ENCODE measurements at places on chromosomes 2 and 18. TPM values are rescaled to one million over a fixed set of nuclear protein-coding genes. Genes with fewer than 3 reads are reported as not detected.

DNA sequence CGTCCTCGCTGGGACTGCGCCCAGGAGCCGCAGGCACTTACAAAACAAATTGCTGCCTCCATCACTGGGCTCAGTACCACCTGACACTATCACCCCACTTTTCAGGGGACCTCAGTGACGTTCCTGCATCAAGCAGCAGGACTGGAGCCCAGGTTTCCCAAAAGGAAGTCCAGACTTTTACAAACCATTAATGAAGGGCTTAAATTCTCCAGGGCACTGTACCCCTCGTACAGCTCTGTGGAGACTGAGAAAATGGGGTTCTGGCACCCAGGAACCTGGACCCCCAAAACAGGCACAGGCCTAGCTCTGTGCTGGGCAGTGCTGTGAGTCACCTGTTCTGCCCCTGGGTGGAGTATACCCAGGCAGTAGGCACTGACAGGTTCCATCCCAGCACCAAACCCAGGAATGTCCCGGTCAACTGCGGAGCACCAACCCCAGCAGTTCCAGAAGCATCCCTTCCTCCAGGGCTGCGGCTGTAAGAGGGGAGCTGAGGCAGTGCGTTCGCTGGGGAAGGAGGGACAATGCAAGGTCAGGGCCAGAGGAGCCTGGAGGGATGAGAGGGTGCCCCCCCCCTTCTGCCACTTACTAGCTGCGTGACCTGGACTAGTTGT, 24.6 kb upstream of the NOTO start:
- no peak for DNase-seq

DNA sequence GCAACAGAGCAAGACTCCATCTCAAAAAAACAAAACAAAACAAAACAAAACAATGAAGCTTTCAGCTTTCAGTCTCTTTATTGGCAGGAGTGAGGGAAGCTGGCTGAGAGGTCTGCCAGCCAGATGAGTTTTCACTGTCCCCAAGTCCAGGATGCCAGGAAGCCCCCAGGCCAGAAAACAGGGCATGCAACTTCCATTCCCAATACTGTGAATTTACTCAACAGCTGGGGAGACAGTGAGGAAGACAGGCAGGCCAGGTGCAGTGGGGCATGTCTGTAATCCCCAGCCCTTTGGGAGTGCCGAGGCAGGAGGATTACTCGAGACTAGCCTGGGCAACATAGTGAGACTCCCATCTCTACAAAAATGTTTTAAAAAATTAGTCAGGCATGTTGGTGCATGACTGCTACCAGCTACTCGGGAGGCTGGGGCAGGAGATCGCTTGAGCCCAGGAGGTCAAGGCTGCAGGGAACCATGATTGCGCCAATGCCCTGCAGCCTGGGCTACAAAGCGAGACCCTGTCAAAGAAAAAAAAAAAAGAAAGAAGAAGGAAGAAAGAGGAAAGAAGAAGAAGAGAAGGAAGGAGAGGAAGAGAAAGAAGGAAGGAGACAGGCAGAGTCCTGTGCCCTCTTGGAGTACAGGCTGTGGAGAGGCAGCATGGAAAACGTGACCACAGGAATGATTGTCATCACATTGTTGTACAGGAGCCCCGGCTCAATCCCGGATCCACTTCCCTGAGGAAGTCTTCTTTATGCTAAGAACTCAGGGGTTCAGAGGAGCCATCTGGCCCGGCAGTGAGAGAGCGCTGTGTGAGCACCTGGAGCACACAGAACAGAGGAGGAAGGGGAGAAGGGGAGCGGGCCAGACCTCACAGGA, 29.2 kb upstream of the POMC start:
- DNase-seq, result no peak

- peak; percentile 84 for DNase-seq
Observed at GRCh38 chr2:171159372-171160118, 1.1 kb downstream of the TLK1 start.

DNA sequence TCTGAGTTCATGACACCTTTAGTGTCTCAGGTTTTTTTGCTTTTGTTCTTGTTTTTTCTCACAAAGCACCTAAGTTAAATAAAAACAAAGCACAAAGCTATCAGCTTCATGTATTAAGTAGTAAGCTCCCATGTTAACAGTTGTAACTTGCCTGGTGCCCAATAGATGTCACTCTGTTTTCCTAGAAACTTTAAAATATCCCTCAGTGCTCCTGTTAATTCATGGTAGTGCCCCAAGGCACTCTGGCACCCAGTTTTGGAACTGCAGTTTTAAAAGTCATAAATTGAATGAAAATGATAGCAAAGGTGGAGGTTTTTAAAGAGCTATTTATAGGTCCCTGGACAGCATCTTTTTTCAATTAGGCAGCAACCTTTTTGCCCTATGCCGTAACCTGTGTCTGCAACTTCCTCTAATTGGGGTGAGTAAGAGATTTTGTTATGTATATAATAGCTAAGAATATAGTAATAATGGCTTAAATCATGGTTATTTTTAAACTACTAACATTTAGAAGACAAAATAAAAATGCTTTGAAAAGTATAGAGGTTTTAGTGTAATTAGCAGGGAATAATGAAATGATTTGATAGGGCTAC, 555.0 kb upstream of the TMEFF2 start:
- DNase-seq, result no peak

DNA sequence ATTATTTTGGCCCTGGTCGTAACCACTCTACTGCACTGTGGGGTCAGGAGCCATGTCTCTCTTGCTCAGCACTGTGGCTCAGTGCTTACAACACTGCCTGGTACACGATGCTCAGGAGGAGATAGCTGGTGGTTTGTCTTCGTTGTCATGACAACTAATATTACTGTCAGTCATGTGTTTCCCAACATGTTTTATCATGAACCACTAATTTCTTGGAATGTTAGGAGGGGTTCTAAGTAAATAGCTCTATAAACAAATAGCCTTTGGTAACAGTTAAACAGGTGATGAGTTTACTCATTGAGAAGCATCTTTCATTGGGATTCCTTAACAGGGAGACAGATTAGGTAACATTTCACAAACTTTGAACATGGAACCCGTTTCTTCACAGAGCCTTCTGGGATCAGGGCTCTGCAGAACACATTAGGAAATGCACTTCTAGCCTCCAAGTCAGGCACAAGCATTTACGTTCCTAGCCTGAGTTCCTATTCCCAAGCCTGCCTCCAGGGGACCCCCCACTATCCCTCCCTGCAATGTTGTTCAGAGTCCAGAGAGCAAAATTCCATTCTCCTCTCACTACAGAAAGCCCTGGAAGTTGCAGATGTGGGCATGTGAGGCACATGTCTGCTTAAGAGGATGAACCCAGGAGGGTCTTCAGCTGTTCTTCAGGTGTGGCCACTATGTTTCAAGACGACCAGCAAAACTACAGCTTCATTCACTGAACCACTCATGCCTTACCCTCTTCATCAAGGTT, 6.4 kb upstream of the RBM44 start:
- peak; percentile 9 for DNase-seq

DNA sequence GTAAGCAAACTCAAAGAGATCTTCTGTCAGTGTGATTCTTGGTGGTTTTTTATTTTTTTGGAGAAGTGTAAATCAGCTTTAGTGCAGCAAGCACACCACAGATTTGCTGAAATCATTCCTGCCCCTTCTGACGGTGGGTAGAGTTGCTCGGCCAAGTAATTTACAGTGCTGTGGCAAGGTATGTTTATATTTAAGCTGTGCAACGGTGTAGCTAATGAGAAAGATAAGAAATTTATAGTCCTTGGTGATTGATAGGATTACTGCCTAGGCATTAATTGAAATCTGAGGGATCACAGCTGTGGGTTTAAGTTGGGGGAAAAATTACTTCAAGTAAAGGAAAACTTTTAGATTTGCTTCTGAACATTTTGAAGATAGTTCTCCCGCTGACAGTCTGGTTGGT, 286.6 kb downstream of the AGAP1 start:
- DNase-seq, result no peak

DNA sequence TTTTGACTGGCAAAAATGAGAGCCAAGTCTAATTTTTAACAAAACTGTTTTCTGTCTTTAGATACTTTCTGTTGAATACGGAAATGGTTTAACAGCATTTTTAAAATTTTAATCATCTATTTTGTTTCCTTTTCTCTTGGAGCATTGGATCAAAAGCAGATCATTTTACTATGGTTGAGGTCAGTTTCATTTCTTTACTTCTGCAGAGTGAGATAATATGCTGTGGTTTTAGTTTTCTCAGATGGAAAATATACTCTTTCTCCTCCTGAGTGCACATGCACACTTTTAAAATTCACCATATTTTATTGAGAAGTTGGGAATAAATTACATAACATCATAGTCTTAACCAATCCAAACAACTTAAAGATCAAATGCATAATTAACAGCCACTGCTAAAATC, 283.3 kb downstream of the SLC8A1 start:
- DNase-seq, result no peak

Gene ANKRD30B
- total RNA-seq, result 2.7 TPM

Gene APOB
- not detected for total RNA-seq

DNA sequence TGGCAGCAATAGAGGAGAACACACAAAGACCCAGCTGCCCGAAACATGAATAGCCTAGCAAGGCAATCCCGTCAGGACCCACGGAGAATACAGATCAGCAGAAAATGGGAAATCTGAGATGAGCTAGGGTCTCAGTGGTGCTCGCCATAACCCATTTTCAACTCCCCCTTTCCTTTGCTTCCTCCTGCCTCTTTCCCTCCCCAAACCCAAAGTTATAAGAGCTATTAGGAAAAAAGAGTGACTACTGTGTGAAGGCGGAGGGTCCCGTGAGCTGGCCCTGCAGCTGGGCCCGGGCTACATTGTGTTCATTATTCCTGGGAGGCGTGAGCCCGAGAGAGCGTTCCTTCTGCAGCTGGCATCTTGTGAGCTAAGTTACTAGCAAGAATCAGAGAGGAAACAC, 118.4 kb downstream of the PID1 start:
- no peak for DNase-seq

- no peak for DNase-seq
Observed at GRCh38 chr18:24516261-24516660, 55.8 kb downstream of the HRH4 start.

DNA sequence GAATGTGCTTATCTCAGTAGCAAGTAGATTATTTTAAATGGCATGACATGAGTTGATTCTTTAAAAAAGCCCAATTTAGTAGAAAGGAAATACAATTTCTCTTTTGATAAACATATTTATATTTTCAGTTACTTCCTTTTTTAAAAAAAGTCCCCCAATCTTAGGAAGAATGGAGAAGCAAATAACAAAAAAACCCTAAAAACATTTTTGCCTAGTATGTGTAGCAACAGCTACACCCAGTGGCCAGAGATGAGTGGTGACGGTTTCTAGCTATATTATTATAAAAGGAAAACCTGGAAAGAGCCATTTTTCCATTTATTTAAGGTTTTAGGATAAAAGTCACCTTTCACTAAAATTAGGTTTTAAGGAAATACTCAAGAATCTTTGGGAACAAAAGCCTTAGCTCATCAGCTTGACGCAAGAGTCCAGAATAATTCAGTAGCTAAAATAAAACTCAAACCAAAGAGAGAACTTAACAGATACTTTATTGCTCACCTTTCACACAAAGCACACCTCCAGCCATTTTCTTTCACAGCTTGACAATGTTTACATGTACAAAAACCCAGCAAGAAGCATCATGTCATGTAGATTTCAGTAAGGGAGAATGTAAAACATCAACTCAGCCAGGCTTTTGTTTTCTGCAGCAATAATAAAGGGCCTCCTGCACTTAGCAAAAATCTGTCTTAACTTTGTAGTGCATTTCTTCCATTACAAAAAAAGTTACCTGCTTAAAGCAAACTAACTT, 15.7 kb downstream of the FAM98A start:
- peak; percentile 70 for DNase-seq

- DNase-seq, result no peak
Observed at GRCh38 chr2:155250800-155251199, 552.3 kb downstream of the KCNJ3 start.

All from fibroblast of the aortic adventitia (primary cell).